Activated CD4-positive, alpha-beta T cell treated with anti-CD3 and anti-CD28 coated beads, Interleukin-2, Interleukin-6, amounts not matched to agents 100 ng/mL and 50 ng/mL, durations not matched to agents 16 hours and 8 hours (primary cell): ENCODE measurements at places on chromosomes 4 and X.

DNA sequence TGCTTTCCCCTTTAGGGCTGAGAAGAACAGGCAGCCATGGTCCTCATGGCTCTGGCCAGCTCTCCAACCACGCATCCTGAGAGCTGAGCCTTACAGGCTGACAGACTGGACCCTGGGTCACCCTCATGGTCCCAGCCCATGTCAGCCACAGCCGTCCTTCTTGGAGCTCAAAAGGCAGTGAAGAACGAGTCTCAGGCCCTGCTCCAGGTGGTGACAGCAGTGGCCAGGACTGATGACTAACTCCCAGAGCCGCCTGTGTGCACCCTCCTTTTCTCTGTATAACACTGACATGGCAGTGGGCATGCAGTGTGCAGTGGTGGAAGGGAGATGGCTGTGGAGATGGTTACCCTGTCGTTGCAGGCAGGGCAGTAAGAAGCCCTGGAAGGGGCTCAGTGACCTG lies 10.3 kb upstream of the DUSP9 start:
- DNase-seq = no peak

GRCh38 chr4:79413032-79413885 lies 5.2 kb upstream of the GK2 start:
- DNase-seq = no peak

GRCh38 chr4:45638641-45639040 lies 485.2 kb downstream of the GABRG1 start:
- DNase-seq = no peak

GRCh38 chrX:126836186-126836585 lies 16.7 kb downstream of the PRR32 start:
- DNase-seq = no peak

GRCh38 chr4:140281828-140282552 lies 91.5 kb upstream of the SCOC start:
- no peak for DNase-seq

GRCh38 chr4:32858971-32859370 lies 2138.8 kb downstream of the PCDH7 start:
- no peak for DNase-seq

- DNase-seq = peak; percentile 54
These were observed 214.5 kb upstream of the TACR3 start for GRCh38 chr4:103934178-103934789.

DNA sequence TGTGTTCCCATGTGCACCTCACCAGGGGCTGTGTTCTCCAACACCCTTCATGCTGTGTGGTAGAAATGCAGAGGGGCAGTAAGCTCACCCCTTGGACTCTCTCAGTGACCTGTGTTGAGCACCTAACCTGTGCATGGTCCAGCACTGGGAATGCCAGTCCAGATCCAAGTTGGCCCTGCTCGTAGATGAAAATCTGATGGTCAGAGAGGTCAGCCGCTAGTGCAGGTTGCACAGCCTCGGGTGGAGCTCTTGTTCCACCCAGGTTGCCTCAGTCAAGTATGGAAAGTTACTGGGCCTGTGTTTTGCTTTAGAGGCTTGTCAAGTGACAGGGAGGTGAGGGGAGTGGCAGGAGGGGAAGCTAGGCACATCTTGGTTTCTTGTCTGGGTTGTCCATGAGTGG lies 51.3 kb downstream of the NOP14 start:
- DNase-seq = no peak

DNA sequence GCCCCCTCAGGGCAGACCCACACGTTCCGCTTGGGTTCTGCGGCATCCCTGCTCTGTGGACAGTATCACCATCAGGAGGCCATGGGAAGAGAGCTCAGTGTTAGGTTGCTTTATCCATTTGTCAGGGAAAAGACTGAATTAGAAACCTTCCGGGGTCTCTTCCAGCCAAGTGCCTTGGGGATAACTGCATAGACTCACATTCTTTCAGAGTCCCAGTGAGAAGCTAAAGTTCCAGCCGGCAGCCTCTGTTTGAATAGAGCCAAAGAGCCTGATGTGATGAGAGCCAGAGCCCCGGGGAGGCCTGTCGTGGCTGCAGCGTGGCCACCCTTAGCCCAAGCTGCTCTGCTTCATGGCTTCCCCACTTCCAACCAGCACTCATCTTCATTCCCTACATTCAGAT lies 85.2 kb downstream of the FHDC1 start:
- DNase-seq = no peak
